Neural crest cell (in vitro differentiated cells): ENCODE measurements at places on chromosomes 7 and 10. TPM values are rescaled to one million over a fixed set of nuclear protein-coding genes. Genes with fewer than 3 reads are reported as not detected.
A peak's percentile ranks its signal among the peaks of the same experiment; 100 is the strongest.

PLA2G12B gene
- total RNA-seq: not detected in 2 replicates

WDR86 gene
- total RNA-seq: 24.8 and 29.8 TPM in 2 replicates

CDC14C gene
- not detected in 2 replicates for total RNA-seq

UCN3 gene
- total RNA-seq: not detected in 2 replicates

- DNase-seq: no peak
These were observed 9.6 kb downstream of the CYP17A1 start for GRCh38 chr10:102827597-102827975.

DNA sequence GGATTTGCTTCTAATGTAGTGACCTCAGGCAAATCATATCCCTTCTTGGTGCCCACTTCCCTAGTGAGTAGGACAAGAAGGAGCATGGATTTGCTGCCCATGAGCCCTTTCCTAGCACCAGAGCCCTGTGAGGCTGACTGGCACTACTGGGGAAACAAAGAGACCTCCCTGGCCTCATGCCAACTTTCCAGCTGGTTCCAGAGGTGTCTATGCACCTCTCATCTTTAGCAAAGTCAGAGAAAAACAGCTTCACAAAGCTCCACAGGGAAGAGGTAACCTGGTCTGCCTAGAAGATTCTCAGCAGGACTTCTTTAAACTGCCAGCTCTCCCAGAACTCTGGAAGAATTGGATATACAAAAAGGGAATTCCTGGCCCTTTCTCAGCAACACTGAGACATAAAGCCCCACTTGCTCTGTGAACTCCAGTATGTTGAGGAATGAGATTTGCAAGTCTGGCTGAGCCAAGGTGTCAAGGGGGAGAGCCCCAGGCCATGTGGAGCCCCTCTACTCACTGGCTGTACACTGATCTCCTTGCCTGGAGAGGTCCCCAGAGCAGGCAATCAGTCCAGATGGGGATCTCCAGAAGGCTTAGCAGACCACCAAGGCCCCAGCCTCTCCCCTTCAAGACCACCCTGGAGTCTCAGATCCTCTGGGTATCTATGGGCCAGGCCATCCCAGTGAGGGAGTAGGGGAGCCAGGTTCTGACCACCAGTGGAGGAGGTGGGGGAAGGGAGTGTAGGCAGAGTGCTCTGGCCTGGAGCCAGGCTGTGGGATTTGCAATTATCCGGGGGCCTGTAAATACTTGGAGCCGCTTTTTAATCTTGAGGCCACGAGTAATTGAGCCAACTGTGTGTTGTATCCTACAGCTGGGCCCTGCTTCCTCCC, 24.4 kb upstream of the RBM20 start:
- DNase-seq: no peak

GRCh38 chr10:100969187-100970075, at the start of gene SEMA4G:
Gene SEMA4G, plus strand, starts transcription at chr10:100969504. Its CDS starts 3,409 bp downstream, at chr10:100972913.
- peak; percentile 73 for DNase-seq

GRCh38 chr10:82462910-82463551, 588.0 kb downstream of the NRG3 start:
- DNase-seq: no peak

DNA sequence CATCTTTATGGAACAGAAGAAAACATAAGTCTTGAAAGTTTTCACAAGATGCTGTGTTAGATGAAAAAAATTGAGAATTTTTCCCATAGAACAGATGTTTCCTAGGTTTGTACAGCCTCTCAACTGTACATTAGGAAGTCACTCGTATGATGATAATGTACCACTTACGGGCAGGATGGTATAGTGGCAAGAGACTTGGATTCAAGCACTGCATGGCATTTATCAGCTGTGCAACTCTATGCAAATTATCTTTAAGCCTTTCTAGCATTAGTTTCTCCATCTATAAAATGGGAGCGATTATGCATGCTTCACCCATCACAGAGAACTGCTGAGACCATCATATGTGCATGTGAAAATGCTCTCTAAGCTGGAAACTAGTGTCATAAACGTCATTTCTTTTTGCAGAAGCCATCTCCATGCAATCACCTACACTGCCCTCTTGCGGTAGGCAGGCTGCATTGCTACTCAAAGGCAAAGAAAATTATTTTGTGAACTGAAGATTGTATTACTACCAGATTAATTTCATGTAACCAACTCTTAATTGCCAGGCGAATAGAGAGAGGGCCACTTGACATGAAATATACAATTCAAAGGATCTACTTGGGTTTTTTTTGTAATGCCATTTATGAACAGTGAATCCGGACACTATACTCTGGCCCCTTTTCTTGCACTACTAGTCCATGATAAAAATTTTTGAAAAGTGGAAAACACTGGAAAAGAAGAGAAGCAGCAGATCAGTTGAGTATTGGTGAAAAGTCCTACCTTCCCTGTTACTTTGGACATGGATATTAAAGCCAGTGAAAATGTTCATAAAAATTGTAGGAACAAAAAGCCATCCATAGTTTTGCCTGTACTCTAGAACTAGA, 102.3 kb downstream of the JAZF1 start:
- peak; percentile 42 for DNase-seq

DNA sequence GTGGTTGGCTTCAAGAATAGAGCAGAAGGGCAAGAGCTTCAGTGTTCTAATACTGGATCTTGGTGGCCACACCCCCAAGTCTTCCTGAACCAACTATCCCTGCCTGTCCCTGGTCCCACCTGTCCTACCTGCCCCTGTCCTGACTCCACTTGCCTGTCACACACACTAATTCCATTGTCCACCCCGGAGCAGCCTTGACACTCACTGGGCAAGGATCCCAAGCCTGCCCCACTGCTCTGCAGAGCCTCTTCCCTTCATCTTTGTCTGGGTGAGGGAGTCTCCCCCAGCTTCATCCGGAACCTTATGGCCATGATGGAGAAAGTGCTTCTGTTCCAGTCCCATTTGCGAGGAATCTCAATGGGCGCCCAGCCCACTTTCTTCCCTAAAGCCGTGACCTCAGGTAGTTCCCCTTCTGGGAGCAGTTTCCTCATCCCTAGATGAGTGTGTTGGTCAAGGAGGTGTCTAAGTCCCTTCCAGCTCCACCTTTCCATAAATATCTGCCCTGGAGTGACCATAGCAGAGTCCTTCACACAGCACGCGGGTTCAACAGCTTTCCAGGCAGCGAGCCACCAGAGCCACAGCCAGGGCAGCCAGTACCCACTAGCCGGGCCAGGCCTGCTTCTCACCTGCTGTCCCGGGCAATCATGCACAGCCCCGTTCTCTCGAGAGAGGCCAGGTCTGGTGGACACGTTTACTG, 61.5 kb downstream of the VIPR2 start:
- DNase-seq: no peak

GRCh38 chr10:46218921-46219320, 67.9 kb upstream of the ANTXRL start:
- no peak for DNase-seq

DNA sequence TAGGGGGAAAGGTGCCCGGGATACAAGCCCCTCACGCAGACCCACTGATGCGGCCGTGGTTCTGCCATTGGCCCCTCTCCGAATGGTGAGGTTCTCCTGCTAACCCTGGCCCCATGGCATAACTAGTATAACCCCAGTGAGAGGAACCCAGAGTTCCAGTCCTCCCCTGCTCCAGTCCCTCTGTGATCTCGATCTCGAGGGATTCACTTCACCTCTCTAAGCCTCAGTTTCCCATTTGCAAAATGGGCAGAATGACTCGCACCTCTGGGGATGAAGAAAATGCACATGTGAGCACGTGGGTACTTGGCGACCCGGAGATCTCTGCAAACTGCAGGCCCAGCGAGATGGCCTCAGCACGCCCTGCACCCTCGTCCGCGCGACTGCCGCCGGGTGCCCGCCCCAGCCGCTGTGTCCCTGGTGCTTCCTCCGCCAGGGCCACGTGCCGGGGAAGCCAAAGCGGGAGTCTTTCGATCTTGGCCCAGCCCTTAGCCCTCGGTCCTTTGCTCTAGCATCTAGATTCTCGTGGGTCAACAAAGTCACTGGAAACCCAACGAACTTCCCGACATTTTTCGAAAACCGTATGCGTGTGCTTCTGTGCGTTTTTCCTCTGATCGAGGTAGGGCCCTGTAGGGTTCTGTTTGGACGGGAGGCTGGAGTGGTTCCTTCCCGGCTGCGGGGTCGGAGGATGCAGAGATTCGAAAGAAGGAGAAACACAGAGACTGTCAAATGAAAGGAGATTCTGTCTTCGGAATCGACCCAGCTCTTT, 169.8 kb downstream of the UBE2H start:
- DNase-seq: no peak

GRCh38 chr7:5780801-5781496, 514 bp downstream of the RNF216 start:
- peak; percentile 2 for DNase-seq

GRCh38 chr10:17882557-17882956, 69.2 kb upstream of the SLC39A12 start:
- DNase-seq: no peak
